ENCODE measurements at places on chromosomes 3 and 15. TPM values are rescaled to one million over a fixed set of nuclear protein-coding genes. Genes with fewer than 3 reads are reported as not detected.

DNA sequence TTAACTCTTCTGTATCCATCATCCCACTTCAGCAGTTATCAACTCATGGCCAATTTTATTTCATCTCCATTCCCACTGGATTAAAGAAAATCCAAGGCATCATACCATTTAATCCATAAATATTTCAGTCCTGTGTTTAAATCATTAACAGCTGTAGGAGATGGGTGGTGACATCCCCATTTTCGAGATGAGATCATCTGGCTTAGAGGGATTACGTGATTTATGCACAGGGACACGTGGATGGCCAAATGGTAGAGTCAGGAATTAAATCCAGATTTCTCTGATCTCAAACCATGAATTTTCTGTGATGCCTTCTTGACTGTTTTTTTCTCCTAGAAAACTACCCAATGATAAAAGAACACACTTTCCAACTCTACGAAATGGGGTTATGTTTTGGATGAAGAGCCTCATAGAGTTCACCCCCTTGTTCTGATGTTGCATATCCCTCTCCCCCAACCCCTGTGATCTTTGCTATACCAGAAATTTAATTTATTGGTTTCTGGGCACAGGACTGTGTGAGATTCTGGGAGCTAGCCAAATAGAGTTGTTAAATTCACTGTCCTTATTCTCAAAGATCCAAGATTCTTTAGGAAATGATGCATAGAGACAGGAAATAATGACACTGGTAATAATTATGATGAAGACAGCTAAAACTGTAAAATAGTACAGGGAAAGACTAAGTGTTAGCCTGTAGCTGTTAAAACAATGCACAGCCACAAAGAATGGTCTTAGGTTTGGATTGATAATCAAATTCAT lies 7.4 kb downstream of the ZNF589 start:
- DNase-seq, result no peak

RNF123 gene
- total RNA-seq, result 8.4 TPM

DNA sequence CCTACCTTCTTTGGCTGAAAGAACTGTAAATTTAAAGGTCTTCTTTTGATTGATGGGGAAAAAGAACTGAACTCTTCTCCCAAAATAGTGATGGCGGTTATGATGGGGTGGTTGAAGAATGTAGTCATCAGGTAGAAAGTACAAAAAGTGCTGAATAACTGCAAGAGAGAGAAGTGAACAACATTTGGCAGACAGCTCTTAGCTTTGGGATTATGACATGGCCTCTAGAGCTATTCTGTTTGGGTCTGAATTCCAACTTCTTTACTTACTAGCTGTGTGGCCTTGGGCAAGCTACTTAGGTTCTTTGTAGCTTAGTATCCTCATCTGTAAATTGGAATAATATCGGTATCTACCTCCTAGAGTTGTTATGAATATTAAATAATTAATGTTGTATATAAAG lies 91.7 kb downstream of the SPRED1 start:
- no peak for DNase-seq

DNA sequence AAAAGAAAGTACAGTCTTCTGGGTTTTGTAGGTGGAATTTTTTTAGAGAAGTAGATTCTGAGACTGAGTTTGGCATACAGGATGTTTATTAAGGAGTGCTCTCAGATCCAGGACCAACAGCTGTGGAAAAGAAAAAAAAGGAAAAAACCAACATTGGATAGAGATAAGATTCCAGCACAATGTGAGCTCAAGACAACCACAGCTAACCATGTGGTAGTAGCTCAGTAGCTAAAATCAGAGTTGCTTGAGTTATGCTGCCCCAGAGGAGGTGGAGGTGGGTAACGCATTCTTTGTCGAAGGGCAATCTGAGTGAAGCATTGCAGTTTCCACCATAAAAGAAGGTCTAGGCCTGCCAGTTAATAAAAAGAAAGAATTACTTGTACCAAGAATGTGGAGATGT lies 904.3 kb downstream of the NSUN3 start:
- peak; percentile 69 for DNase-seq

DNA sequence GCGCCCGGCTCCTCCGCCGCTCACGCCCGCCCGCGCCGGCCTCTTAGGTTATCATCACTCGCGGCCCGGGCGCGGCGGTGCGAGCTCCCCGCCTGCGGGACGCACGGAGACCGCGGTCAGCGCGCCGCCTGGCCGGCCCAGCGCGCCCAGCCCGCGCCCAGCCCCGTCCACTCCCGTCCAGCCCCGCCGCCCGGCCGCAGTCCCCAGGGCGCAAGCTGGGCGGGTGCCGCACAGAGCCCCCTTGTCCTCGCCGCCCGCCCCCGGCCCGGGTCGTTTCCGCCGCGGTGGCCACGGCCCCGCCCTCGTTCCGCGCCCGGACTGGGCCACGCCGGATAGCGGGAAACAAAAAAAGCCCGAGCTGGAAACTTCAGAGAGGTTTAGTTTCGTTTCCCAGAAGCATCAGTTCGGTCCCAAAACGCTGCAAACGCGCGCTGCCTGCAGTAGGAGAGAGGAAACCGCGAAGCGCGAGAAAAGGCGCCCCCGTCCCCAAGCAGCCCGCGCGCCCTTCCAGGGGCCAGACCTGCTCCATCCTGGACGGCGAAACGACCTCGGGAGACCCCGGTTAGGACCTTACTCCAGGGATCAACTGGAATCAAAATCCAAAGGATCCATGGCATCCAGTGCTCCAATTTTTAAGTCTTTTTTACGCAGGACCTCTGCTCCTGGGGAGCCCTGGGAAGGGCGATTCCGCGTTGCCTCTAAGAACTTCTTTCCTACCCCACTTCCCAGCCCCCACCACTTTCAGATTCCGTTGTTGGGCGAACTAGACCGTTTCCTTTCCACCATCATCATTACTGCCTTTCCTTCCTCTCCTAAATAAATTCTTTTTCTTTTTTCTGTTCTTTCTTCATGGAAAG lies at the start of gene ATP10A:
ATP10A (minus strand) TSS at position 217 of the 857 bp plus-strand sequence. CDS start 231 bp downstream, outside the sequence.
- DNase-seq, result no peak
